A172 (cell line): ENCODE measurements at places on chromosomes 4 and X.
A peak's percentile ranks its signal among the peaks of the same experiment; 100 is the strongest.

DNA sequence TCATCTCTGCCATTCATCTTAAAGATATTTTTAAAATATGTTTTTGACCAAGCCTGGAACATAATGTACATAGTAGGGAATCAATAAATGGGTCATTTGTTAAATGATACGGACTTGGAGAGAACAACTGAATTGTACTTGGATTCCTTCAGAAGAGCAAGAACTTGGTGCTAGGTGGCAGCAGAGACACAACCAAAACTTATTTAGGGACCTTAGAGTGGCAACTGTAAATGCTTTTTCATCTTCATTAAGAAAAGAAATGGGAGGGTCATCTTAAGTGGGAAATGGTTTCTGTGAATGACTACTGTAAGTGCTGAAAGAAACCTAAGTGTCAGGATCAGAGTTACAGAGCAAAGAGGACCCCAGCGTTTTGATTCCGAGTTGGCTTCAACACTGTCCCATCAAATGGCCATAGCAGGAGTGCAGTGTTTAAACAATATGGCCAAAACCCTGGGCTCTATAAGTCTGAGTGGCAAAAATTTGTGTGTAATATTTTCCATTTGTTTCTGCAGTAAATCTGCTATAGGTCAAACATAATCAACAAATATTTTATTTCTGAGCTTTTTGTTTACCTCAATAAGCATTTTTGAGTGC, 213.6 kb downstream of the PALLD start:
- peak; percentile 27 for DNase-seq

DNA sequence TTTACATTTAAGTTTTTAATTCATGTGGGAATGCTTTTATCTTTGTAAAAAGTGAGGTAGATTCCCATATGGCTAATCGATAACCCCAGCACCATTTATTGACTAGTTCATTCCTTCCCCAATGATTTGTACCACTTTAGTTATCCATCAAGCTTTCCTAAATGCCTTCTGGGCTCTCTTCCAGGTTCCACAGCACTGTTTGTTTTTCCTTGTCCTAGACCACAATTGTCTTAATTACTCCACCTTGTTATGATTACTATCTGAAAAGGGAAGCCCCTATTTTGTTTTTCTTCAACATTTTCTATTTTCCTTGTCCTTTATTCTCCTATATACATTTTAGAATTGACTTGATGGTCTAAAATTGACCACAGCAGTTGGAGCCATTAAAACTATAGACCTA, 48.5 kb upstream of the GPRIN3 start:
- peak; percentile 51 for DNase-seq

DNA sequence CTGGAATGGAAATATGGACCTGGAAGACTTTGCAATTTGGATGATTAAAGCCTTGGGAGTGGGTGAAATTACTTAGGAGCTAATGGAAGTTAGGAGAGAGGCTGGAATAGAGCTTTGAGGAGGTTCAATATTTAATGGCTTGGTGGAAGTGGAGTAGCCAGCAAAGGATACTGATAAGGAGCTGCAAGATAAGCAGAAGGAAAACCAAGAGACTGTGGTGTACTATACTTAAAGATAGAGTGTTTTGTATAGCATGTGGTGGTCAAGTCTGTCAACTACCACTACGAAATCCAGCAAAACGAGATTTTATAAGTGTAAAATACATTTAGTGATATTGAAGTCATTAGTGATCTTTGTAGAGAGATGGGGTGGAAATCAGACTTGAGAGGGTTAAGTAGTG, 54.0 kb upstream of the TMLHE start:
- DNase-seq, result no peak

DNA sequence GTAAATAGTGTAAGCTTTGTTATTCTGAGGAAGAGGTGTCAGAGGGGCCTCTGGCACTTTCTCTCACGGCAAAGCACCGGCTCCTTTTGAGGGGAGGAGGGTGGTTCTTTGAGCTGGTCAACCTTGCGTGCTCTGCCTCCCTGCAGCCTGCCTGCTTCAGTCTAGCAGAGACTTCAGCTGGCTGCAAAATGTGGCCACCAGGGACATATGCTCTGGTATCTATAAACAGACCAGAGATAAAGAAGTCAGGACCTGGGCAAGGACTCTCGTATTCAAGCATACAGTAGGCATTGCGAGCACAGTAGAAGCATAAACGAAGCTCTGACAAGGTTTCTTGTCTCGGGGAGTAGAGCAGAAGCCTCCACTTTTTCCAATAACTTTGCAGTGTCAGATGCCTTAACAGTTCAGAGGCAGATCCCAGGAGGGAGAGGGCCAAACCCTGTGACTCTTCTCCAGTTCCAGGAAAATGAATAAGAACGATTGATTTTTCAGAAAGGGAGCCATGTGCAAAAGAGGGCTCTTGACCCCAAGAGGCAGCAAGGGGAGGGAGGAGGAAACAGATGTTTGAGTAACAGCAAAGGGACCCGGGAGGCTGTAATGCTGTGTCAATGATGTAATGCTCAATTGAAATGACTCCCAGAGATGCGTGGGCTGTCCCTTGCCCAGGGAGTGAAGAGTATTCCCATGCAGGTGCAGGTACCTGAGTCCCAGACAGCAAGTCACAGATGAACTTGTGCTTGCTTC, 57.9 kb upstream of the TEX13D start:
- no peak for DNase-seq

DNA sequence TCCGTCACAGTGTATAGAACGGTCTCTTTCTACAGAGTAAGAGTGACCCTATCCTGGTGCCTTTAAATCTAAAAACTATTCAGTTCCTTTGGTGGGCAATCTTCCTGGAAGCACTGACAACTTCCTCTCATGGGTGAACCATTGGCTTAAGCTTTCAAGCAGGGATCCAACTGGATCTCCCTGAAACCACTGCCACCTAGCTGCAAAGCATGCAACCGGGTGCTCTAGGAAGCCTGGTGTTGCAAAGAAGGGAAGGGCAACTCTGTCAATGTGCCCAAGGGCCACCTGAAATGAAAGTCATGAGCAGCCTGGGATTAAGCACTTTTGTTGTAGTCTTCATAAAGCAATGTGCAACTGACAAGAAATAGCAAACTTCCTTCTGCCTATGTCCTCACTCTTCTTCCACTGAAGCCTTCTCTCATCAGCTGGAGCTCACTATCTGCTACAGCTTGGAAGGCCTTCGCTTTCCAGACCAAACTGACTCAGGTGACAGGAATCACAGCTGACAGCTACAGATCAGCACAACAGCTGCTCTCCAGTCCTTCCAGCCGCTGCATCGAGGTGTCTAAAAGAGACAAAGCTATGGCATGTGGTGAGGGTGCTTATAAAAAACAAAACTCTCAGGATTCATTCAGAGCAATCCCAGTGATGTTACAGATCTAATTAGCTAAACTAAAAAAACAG, 46.1 kb downstream of the SETD7 start:
- no peak for DNase-seq

DNA sequence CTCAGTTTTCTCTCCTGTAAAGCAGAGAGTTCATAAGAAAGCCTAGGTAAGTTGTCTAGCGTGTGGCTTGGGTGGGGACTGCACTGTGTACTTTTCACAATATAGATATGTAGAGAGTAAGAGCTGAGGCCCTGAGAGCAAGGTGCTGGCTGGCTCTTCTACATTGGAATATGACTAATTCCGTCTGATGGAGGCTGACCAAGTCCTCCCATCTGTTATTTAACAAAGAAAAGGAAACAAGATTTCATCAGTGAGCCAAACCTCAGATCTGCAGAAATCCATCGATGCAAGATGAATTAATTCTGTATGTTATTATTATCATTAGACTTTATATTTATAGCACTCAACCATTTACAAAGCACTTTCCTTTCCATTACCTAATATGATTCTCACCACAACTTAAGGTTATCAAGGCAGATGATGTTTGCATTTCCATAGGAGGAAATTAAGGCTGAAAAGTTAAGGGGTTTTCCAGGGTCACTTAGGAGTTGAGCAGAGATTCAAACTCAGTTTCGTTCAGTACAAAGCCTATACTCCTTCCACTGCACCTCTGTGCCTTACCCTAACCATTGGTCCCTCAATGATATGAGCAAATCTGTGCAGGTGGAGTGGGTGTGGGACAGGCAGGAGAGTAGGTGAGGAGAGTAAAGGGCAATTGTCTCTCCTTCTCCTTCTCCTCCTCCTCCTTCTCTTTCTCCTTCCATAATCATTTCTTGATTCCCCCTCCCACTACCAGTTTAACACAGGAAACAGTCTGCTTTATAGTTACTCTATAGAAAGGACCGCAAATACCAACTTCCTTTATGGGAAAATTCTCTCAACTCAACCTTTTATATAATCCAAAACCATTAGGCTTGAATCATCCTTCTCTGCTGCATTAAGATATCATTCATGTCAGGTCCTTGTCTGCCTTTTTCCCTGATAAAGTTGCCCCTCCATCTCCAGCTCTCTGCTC, 27.6 kb upstream of the SRD5A3 start:
- DNase-seq, result no peak

DNA sequence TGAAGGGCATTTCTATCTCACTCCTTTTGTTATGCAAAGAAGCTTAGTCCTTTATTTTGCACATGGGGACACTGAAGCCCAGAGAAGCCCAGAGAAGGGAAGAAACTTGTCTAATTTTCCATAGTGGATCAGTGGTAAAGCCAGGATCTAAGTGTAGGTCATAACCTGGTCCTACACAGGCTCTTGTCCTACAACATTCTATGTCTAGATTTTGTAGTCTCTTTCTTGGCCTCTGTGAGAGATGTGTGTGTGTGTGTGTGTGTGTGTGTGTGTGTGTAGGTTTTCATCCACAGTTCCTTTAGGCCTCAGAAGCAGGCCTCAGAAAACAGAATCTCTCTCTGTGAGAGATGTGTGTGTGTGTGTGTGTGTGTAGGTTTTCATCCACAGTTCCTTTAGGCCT, 38.3 kb downstream of the VSIG4 start:
- no peak for DNase-seq

DNA sequence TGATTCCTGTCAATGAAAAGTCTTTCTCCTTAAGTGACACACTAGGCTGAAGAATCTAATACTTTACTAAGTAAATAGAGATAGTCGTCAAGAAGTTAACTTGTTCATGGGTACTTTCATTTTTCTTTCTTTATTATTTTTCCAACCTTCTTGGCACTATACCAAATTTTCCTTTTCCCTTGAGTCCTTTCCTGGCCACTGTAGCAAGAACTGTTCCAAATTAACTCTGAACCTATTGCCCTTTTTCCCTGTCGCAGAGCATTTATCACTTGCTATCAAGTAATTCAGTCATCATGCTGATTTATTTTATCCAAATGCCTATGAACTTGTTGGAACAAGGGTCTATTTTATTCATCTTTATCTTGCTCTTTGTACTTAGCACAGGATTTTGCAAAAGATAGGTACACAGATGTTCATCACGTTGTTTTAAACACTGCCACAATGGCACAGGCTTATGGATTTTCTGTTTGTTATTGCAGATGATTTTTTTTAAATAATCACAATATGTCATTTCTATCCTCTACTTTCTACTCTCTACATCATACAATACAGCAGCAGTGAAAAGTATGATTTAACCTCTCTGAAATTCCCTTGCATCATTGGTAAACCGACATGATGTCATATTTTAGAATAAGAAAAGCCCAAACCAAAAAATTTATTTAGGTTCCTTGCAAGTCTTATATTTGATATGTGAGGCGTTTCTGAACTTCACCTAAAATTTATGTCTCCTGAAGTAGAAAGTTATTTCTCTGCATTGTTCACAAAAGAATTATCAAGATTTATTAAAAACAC, 2352.3 kb downstream of the PCDH7 start:
- peak; percentile 3 for DNase-seq

DNA sequence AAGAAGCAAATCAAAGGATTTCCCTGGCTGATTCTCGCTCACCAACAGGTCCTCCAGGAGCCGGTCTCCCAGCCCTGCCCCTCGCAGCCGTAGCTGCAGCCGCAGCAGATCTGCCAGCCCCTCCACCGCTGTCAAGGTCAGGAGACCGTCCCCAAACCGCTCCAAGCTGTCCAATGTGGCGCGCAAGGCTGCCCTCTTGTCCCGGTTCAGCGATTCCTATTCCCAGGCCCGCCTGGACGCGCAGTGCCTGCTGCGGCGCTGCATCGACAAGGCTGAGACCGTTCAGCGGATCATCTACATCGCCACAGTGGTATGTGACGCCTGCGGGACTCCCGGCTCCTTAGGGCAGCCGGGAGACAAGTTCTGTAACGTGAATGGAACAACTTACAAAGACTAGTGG, 25.6 kb downstream of the SPATA18 start:
- DNase-seq, result no peak

GRCh38 chr4:12978310-12978709, 505.8 kb downstream of the RAB28 start:
- no peak for DNase-seq

DNA sequence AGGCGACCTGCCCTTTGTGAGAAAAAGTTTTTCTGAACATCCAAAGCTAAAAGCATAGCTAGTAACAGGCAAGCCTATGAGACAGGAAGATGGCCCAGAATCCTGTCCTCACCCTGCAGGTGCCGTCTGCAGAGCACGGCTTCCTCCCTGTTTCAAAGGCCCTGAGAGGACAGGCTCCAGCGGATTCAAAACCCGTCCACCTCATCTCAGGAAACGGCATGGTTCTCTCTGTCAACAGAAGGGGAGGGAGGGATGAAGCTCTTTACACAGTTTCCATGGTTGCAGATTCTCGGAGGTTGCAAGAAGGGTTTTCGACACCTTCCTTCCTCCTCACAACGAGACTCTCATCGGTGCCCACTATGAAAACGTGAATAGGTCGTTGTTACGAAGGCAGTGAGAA, 8.3 kb downstream of the PPP2R3B start:
- DNase-seq, result no peak

DNA sequence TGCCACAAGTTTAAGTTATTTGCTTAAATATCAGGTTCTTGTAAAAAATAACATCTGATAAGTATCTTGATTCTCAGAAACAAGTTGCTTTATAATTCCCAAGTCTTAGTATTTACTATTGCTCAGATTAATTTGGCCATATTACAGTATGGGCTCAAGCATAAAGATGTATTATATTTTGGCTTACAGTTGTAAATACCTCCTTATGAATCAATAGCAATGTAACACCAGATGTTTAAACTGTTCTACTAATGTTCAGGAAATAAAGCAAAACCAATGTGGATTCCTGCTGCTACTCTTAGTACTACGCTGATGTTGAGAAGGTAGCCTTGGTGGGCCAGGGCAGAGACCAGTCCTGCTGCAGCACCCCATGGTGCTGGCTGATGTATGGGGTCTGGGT, 102.7 kb downstream of the MGST2 start:
- no peak for DNase-seq

GRCh38 chr4:187865914-187866313, 129.7 kb upstream of the ZFP42 start:
- no peak for DNase-seq

GRCh38 chrX:40154853-40155588, 57.3 kb upstream of the BCOR start:
- no peak for DNase-seq

- DNase-seq, result no peak
Observed at GRCh38 chr4:175614890-175615289, 197.2 kb downstream of the GPM6A start.

GRCh38 chrX:132404266-132404665, 84.6 kb downstream of the MBNL3 start:
- DNase-seq, result no peak

- no peak for DNase-seq
Observed at GRCh38 chr4:152501846-152502536, 33.9 kb downstream of the FBXW7 start.
